ENCODE measurements at places on chromosomes 5 and 9. TPM values are rescaled to one million over a fixed set of nuclear protein-coding genes. Genes with fewer than 3 reads are reported as not detected.

The STK32A gene
- 0.39 TPM for total RNA-seq

The ACOT12 gene
- not detected for total RNA-seq

The TICAM2 gene
- total RNA-seq, result 0.67 TPM

The CDC25C gene
- 0.30 TPM for total RNA-seq

The SETX gene
- total RNA-seq, result 32.3 TPM

The TOR4A gene
- total RNA-seq, result 9.4 TPM

The PELO gene
- 11.8 TPM for total RNA-seq

The C1QTNF2 gene
- 2.2 TPM for total RNA-seq

The SMIM33 gene
- total RNA-seq, result not detected

The GCNT4 gene
- 0.41 TPM for total RNA-seq

The LCN6 gene
- 9.3 TPM for total RNA-seq

The SLC1A1 gene
- total RNA-seq, result 2.9 TPM

The ZNF608 gene
- total RNA-seq, result 38.7 TPM

The TRPM3 gene
- 0.59 TPM for total RNA-seq

The TAF1L gene
- not detected for total RNA-seq

The CENPP gene
- total RNA-seq, result 1.2 TPM

The NUTM2F gene
- total RNA-seq, result not detected

The G3BP1 gene
- total RNA-seq, result 60.9 TPM

The ELAVL2 gene
- total RNA-seq, result not detected

The BRIX1 gene
- 8.4 TPM for total RNA-seq

The C6 gene
- total RNA-seq, result 54.4 TPM

The PCDHGB5 gene
- 9.7 TPM for total RNA-seq

The SLC6A18 gene
- total RNA-seq, result not detected

The PCDHB15 gene
- total RNA-seq, result 3.2 TPM

The NOTCH1 gene
- 39.7 TPM for total RNA-seq

The PIP5K1B gene
- 44.8 TPM for total RNA-seq

The ZDHHC21 gene
- 12.1 TPM for total RNA-seq

The POLR3G gene
- 0.85 TPM for total RNA-seq

The PAEP gene
- not detected for total RNA-seq

The HAVCR2 gene
- total RNA-seq, result 3.7 TPM

The PDE8B gene
- 22.2 TPM for total RNA-seq

The CFAP157 gene
- not detected for total RNA-seq
